B cell (primary cell): ENCODE measurements at places on chromosomes 11 and 22. TPM values are rescaled to one million over a fixed set of nuclear protein-coding genes. Genes with fewer than 3 reads are reported as not detected.

The PGA5 gene
- not detected in 2 replicates for total RNA-seq

The IL10RA gene
- 417 and 434 TPM in 2 replicates for total RNA-seq

- peaks cover 57% of the 10 kb centered on the region for H3K36me3 ChIP-seq
- no peak overlapping the region for H3K27ac ChIP-seq
- no peak overlapping the region for H3K4me3 ChIP-seq
Observed at GRCh38 chr22:46824980-46825544, 62.6 kb downstream of the TBC1D22A start.

DNA sequence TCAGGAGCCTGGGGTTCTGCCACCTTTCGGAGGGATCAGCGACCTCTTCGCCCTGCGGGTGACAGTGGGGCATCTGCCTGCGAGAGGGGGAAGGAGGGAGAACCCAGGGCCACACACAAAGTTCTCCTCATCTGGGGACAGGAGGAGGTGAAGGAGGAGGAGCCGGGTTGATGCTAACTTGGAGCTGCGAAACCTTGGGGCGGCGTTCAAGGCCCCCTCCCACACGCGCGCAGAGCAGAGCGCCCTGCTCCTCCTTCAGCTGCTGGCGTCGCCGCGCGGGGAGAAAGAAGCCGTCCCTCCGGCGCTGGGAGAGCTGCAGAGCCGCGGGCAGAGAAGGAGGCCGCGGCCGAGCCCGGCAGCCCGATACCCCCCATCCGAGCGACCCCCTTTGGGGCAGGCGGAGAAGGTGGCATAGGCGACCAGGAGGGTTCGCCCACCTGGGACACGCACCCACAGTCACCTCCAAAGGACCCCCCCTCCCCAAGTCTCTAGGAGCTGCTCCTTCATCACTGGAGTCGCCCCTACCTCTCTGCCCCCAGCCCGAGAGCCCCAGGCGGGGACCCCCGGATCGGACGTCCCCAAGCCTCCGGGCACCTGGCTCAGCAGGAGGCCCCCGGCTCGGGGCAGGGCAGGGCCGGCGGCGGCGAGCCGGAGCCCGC, at the start of gene RASD2:
TSS of gene RASD2 (plus strand) at position 237 of the 659 bp plus-strand sequence. CDS start 5,979 bp downstream, outside the sequence.
- H3K4me3 ChIP-seq, result peak within 1 kb of the TSS; percentile 51
- H3K27ac ChIP-seq, result no peak within 1 kb of the TSS
- no peaks in the 10 kb centered on the region for H3K36me3 ChIP-seq
- peaks cover 58% of the 10 kb centered on the region for H3K27me3 ChIP-seq
- no peak for DNase-seq
